ENCODE measurements at places on chromosomes 7 and 10.

- DNase-seq, result no peak
These were observed 6.3 kb upstream of the TBX20 start for GRCh38 chr7:35260246-35260645.

DNA sequence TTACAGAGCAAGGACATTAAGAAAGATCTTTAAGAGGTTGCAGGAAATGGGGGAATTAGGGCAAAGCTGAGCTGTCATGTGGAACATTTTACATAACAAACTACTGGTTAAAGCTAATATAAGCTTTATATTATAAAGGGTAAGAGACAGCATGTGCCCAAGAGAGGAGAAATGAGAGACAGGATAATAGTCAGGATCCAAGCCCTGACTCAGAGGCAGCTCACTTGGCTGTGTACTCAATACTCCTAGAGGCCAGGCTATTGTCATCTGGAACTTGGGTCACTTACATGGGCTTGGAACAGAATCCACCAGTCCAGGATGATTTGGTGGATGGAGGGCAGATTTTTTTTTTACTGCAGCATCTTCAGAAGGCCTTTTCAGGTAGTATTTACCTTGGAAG is 418.6 kb upstream of the ZMIZ1 start:
- no peak for DNase-seq

DNA sequence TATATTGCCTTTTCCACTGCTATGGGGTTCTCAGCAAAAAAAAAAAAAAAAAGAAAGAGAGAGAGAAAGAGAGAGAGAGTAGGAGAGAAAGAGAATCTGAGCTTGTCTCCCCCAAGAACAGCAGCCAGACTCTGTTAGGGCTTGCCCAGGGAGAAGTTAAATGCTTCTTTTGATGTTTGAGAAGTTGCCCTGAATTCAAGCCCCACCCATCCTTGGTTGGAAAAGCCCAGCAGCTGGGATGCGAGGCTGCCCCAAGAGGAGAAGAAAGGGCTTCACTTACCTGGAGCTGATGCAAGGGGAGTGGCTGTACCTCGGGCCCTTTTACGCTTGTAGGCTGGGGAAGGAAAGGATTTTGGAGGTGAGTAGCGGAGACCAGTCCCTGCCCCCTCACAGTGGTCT is 20.9 kb upstream of the MGMT start:
- DNase-seq, result no peak

- no peak for DNase-seq
These were observed 186.7 kb downstream of the CHCHD3 start for GRCh38 chr7:132895231-132895630.

DNA sequence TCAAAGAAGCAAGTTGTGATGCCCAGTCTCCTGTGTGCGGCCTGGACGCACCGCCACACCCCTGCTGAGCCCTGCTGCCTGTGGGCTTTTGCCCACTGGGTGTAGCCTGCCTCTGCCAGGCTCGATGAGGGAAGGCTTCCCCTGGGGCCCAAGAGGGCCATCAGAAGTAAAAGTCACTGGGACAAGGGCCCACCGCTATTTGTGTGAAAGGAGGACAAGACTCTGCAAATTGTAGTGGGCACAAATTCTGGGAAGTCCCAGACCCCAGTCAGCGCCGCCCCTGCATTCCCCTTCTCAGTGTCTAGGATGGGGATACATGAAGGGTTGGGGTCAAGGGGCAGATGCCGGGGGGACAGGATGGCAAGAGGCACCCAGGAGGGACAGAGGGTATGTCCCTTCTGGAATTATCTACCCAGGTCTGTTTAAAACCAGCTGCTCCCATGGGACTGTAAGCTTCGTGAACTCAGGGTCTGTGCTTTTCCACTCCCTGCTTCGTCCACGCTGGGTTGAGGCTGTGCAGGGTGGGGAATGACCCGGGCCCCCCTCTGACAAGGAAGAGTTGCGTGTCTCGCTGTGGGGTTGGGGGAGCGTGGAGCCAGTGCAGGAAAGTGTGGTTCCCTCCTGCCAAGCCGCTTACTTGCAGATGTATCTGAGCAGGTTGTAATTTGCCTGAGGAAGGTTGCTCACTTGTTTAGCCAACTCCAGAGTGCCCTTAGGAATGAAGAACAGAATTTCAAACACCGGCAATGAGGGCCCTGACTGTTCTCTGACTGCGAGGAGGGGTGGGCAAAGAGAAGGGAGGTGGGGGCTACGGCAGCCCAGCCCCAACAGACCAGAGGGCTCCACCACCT is 147.2 kb downstream of the MAPK8 start:
- DNase-seq, result no peak

DNA sequence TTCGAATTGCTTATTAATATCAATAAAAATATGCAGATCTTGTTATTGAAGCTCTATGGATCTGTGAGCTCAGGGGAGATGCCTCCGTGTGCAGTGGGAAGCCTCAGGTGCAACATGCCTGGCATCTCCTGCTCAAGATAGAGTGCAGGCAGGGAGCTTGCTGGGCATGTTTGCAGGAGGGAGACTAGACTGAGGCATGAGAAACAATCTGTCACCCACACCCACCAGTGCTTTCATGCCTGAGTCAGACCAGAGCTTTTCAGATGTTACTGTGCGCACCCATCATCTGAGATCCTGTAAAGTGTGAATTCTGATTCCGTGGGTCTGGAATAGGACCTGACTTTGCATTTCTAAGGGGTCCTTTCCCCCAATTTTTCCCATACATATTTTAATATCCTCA is 62.0 kb downstream of the ZNF33B start:
- no peak for DNase-seq

GRCh38 chr10:126234630-126235029 is 153.6 kb downstream of the ADAM12 start:
- DNase-seq, result no peak

GRCh38 chr7:70890147-70890969 is 241.6 kb upstream of the GALNT17 start:
- DNase-seq, result no peak

DNA sequence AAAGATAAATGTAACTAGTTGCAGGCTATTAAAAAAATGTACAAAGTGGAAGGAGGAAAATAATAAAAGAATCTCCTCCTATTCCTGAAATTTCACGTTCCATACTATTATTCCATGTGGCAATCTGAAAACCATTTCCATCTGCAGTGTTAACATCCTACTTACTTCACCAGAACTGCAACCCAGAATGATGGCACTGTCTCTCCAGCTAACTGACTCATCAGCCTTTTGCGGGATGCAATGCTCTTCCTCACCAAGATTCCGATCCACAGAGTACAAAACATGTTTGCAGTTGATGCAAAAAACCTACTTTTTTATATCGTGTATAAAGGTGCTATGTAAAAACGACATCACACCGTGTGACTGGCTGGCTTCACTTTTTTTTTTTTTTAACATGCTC is 50.8 kb downstream of the ESYT2 start:
- no peak for DNase-seq

- DNase-seq, result no peak
These were observed 156.4 kb upstream of the MINDY3 start for GRCh38 chr10:16016688-16017087.

GRCh38 chr10:72098301-72098835 is 10.0 kb upstream of the SPOCK2 start:
- no peak for DNase-seq

DNA sequence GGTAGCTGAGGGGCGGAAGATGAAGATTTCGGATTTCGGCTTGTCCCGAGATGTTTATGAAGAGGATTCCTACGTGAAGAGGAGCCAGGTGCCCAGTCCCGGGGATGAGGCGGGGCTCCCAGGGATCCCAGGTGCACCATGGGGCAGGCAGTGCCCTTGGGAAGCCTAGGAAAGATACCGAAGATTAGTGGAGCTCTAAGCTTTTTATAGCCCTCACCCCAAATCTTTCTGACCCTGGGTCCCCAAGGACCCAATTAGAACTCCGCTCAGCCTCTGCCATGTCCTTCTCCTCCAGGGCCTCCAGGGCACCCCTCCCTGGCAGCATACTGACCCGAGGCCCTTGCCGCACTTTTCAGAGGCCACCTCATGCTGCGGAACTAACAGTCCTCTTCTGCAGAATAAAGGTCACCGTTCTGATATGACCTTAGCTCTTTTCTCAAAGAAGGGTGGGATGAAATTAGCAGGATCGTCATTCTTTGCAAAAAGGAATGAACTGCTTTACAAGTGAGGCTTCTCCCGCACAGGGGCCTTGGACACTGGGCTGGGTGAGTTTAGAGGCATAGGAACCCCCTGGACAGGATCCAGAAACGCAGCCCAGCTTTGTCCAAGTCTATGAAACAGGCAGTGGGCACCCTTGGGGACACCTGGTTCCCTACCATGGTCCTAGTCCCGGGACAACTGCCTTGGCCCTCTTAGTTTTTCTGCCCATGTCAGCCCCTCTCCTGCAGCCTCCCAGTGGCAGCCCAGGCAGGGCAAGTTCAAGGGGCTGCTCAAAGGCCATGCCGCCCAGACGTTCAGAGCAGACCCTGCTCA is 17.9 kb upstream of the CSGALNACT2 start:
- DNase-seq, result no peak

GRCh38 chr10:115974816-115975430 is 298.1 kb downstream of the GFRA1 start:
- no peak for DNase-seq

- DNase-seq, result no peak
These were observed 50.2 kb downstream of the PTPN12 start for GRCh38 chr7:77587272-77587671.

DNA sequence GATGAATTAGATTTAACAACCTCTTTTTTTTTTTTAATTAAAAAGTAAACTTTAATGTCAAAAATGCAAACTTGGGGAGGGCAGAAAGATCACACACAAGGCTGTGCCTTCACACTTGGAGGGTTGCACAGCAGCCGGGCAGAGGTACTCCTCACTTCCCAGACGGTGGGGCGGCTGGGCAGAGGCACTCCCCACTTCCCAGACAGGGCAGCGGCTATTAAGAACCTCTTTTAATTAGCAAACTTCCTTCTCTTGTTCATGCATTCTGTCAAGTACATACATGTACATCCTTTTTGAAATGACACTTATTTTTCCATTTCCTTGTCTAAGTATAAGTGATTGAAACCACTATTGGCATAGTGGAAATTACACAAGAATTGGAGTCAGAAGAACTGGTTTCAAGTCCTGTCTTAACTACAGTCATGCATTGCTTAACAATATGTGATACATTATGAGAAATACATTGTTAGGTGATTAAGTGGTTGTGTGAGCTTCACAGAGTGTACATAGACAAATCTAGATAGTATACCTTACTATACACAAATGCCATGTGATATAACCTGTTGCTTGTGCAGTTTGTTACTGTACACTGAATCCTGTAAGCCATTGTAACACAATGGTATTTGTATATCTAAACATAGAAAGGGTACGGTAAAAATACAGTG is 26.5 kb downstream of the BTRC start:
- DNase-seq, result no peak

DNA sequence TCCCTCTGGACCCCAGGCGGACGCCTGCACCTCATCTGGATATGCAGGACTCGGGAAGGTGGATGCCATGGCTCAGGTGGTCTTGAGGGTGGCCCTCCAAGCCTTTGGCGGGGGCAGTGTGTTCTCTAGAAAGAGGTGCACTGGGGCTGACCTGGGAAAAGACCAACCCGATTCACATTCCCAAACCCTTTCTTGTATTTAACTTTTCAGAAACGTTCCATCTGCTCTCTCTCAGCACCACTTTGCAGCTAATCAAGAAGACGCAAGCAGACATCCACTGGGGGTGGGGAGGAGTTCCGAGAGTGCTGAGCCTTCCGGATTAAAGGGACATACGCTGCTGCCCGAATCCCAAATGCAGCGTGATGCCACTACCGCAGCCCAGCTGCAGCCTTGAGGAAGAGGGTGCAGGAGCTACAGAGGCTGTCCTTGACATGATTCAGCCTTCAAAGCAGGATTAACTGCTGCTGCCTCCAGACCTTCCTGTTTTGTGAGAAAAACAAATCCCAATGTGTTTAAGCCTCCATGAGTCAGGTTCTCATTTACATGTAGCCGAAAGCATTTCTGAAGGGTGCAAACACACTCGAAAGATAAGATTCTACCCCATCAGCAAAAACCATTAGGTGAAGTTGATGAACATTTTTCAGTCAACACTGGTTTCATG is 39.9 kb downstream of the RBM17 start:
- DNase-seq, result no peak

- no peak for DNase-seq
These were observed 52.3 kb upstream of the SLC35B4 start for GRCh38 chr7:134368851-134369544.

DNA sequence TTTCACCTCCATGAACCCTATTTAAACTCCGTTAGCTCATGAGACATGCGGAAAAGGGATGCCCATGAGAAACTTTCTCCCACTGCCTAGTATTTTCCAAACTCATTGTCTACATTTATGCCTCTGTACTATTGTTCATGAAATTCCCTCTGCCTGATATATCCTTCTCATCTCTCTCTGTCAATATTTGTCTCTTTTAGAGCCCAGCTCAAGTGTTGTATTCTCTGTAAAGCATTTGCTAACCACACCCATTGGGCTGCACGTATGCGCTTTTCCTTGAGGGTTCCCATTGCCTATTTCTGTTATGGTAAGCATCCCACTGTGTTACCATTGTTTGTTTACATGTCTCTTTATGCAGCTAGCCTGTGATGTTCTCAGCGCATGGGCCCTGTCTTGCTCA is 211.4 kb downstream of the MDFIC start:
- no peak for DNase-seq

DNA sequence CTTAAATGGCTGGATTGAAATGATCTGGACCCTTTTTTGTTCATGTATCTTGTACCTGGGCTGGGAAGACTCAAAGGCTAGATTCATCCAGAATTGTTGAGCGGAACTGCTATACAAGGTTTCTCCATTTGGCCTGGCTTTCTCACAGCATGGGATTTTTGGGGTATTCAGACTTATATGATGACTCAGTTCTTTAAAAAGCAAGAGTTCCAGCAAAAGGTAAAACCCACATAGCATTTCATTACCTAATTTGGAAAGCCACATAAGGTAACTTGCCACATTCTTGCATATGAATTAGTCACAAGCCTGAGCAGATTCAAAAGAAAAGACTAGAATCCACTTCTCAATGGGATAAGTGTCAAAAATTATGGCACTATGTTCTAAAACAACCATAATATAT is 137.4 kb downstream of the HGF start:
- DNase-seq, result no peak

GRCh38 chr10:65275296-65275695 is 1650.5 kb upstream of the LRRTM3 start:
- DNase-seq, result no peak

DNA sequence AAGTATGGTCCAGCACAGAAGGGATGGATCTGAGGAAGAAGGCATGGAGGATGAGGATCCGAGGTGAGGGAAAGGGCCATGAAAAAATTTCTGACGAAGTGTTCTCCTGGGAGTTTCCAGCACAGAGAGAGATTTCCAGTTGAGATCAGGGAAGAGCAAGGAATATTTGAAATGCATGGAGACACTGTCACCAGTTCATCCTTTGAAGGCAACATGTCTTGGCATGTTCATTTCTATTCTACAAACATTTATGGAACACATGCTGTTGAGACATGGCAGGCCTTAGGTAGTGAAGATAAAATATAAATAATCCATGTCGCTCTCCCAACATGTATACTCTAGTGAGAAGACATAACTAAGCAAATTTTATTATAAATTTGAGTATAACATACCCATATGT is 234.0 kb upstream of the TCF7L2 start:
- no peak for DNase-seq

Measured in stimulated activated CD4-positive, alpha-beta T cell treated with anti-CD3 and anti-CD28 coated beads, Interleukin-1b, Interleukin-23, amount 100 ng/mL, for 1 hour (primary cell).